Stimulated activated CD8-positive, alpha-beta memory T cell treated with anti-CD3 and anti-CD28 coated beads, Interleukin-2, amount 100 ng/mL, for 1 hour (primary cell): ENCODE measurements at places on chromosomes 5 and 9.

DNA sequence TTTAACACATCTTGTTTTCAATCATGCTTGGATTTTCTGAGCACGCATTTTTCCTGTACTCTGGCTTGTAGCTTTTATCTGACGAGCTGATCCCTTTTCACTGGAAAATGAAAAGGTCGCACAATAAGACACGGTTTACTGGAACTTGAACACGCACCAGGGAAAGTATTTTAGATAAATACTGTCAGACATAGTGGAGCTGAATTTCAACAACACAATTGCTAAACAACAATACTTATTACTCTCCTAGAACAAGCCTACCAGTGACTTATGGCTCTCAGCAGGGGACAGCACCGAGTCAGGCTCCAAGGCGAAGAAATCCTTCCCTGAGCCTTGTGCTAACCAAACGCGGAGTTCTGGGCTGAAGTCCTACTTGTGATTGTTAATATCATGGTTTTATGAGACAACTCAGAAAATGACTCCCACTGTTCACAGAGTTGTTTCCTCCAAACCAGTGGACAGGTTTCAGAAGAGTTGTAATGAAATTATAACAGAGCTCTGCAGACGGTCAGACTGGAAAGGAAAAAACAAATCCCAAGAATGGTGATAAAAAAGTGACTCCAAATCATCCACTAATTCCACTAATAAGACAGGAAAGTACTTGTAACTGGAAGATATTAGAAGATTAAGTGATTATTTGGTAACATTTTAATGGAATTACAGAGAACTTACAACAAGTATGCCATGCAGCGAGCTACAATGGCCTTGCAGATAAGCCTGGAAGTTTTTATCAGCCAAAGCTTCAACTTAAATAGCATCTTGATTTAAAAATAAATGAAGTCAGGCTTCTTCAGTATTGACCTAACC, 359.6 kb downstream of the EBF1 start:
- no peak for DNase-seq

- DNase-seq: no peak
Observed at GRCh38 chr9:95993337-95993736, 117.8 kb downstream of the ERCC6L2 start.

- no peak for DNase-seq
Observed at GRCh38 chr9:111094433-111094924, 56.2 kb upstream of the LPAR1 start.

- DNase-seq: no peak
Observed at GRCh38 chr5:166845044-166845443, 1446.4 kb upstream of the WWC1 start.

DNA sequence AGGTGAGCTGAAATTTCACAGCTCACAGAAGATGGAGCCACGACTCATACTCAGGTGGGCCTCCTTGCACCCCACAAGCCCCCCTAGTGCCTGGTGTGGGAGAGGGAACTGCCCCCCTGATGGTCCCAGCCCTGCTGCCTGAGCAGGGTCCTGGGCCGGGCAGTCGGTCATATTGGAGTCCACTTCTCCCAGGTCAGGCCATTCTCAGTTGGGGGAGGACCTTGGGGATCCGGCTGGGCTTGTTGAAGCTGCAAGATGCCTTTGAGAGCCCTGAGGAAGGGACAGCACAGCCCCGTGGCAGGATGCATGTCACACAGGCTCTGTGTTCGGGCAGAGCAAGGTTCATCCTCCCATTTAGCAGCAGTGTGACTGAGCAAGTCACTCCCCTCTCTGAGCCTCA, 56.6 kb downstream of the ERGIC1 start:
- no peak for DNase-seq

GRCh38 chr9:79004032-79004431, 567.7 kb upstream of the TLE4 start:
- no peak for DNase-seq
